ENCODE measurements at places on chromosomes 2 and 18. TPM values are rescaled to one million over a fixed set of nuclear protein-coding genes. Genes with fewer than 3 reads are reported as not detected.

- no peak for DNase-seq
These were observed 223.4 kb upstream of the RND3 start for GRCh38 chr2:150710916-150711315.

DNA sequence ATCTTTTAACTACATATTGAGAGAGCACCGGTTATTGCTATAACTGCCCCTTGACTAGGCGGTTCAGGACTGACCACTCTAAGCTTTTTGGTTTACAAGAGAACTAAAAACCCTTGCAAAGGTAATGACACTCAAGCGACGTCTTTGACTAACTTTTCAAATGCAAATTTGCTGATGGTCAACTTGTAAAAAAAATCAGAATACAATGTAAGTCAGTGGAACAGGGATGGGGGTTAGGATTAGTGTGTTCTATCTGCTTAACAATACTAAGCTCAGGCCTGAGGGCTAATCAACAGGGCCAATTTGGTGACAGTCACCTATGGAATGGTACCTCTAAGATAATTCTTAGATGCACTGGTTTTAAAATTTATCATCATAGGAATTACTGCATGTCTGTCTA, 57.1 kb downstream of the ZAP70 start:
- DNase-seq, result no peak

DNA sequence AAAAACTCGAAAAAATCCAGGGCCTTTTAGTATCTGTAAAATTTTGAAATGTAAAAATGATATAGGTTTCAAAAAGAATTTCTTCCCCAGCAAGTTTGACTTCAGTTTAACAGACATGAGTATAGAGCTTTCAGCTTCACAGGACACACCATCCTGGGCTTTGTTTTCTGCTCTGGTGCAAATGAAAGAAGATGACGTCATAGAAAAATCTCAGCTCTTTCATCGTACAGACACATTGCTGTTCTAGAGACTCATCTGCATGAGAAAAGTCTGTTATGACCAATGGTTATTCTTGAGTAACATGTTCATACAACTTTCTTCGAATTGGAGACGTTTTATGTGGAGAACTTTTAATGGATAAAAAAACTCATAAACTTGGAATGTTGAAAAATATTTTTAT, 111.7 kb upstream of the DYNAP start:
- no peak for DNase-seq

COL3A1 gene
- total RNA-seq, result not detected

DNA sequence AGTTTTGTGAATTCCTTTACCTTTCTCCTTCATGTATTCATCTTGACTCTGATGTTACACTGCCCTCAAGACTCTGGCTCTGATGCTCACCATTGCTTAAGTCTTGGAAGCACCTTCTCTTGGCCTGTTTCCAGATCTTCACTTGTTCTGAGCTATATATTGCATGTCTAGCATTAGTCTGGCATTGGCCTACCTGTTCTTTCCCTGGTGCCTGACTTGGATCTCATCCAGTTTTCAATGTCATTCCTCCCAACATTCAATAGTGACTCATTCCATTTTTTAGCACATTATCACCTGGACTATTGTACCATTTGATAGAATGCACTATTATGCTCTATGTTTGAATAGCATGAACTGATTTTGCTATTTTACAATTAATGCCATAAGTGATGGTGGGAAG, 127.3 kb upstream of the NYAP2 start:
- no peak for DNase-seq

DNA sequence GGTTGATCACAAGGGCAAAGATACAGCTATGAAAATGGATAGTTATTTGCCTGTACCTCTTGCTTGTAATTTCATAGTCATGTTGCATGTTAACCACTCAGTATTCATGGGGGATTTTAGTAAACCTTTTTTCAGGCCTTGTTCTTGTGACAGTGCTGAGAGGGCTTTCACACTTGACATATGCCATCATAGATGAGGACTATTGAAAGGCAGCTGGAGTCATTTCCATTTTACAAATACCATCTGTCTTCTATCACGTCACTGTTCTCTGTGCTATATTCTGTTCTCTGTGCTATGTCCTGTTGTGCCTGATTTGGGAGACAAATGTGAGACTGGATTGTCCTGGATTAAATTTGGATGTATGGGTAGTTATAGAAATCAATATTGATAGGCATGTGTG, 131.7 kb downstream of the LYPD6B start:
- no peak for DNase-seq

IL37 gene
- total RNA-seq, result not detected

GRCh38 chr2:215413484-215413777, 22.4 kb downstream of the FN1 start:
- no peak for DNase-seq

DNA sequence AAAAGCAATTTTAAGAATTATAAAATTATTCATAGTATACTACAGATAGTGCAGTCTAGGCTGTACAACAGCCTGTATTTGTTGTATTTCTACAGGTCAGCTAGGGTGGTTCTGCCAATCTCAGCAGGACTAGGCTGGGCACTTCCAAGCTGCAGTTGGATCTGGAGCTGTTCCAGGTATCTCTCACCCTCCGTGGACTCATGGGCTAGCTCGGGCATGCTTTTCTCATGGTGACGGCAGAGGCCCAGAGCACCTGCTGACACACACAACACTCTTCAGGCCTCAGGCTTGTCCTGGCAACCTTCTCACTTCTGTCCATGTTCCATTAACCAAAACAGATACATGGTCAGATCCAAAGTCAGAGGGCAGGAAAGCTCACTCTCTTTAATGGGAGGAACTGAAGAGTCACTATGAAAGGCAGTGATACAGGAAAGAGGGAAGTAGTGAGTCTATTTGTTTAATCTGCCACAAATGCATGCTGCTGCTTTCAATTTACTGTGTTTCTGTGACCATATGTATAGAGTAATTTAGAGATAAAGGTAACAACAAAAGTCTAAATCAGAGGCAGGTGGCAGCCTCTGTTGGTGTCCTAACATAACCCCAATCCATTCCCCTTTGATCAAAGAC, 462.4 kb upstream of the ACVR2A start:
- DNase-seq, result no peak

FAM161A gene
- total RNA-seq, result 1.1 TPM

DNA sequence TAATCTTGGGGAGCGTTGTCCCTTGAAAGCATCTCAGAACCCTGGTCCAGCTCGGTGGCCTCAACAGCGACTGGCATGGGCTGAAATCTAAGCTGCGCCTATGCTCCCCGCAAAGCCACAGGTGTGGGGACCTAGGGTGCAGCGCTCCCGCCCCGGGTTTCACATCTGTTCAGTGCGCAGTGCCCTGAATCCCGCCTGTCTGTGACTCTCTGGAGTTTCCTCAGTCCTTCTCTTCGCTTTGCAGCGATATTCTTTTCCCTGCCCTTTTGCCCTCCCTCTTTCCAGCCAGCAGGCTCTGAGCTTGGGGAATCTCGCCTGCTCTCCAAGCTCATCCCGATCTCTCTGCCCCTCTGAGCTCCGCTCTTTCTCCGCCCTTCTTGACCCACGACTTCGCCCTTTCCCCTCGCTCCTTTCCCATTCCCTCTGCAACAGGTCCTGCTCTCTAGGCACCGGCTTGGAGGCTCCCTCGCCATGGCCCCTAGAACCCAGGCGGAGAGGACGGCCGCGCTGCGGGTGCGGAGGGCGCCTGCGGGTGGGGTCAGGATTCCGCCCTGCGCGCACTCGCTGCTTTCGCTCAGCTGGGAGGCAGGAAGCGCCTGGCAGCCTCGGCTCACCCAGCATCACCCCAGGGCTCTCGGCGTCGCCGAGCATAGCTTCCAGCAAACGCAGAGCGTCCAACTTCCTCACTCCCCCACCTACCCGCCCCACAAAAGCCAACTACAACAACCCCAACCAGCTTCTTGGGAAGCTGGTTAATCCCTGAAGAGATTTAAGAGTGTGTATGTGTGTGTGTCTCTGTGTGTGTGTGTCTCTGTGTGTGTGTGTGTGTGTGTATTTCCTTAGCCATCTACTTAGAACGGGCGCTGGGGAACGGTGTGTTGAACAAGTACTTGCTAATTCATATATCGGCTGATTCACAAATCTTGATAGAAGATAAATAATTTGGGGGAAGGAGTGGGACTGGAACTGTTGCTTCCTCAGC, 1.1 kb downstream of the GRP start:
- peak; percentile 35 for DNase-seq

- DNase-seq, result no peak
These were observed 156.3 kb downstream of the EPHA4 start for GRCh38 chr2:221415789-221416188.

- DNase-seq, result no peak
These were observed 143.4 kb downstream of the NDUFA10 start for GRCh38 chr2:239881561-239882320.

GRCh38 chr2:66851449-66851872, 416.5 kb downstream of the MEIS1 start:
- DNase-seq, result no peak

DNA sequence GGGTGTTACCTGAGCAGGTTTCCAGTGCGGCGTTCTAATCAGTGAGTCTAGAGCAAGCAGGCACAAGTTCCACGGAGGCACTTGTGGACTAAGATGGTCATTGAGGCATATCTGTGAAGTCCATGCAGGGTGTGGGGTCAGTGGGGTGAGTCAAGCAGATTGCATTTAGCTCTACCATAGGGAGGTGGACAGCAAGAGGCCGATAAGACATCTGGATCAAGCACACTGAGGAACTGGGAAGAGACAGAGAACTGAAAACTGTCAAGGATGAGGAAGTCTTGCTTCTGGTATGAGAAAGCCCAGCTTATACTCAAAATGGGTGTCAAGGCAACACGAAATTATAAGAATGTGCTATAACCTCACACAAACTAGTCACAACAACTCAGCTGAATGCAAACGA, 61.2 kb upstream of the SLC39A10 start:
- DNase-seq, result no peak

DNA sequence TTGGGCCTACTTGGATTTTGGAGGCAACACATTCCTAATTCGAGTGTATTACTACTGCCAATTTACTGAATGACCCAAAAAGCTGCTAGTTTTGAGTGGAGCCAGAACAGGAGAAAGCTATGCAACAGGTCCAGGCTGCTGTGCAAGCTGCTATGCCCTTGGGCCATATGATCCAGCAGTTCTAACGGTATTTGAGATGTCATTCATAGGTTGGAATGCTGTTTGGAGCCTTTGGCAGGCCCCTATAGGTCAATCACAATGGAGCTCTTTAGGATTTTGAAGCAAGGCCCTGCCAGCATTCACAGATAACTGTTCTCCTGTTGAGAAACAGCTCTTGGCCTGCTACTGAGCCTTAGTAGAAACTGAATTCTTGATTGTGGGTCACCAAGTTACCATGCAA, 368.7 kb downstream of the CDH19 start:
- no peak for DNase-seq

- DNase-seq, result no peak
These were observed 91.3 kb upstream of the RBBP8 start for GRCh38 chr18:22841840-22842239.

GPR45 gene
- not detected for total RNA-seq

DNA sequence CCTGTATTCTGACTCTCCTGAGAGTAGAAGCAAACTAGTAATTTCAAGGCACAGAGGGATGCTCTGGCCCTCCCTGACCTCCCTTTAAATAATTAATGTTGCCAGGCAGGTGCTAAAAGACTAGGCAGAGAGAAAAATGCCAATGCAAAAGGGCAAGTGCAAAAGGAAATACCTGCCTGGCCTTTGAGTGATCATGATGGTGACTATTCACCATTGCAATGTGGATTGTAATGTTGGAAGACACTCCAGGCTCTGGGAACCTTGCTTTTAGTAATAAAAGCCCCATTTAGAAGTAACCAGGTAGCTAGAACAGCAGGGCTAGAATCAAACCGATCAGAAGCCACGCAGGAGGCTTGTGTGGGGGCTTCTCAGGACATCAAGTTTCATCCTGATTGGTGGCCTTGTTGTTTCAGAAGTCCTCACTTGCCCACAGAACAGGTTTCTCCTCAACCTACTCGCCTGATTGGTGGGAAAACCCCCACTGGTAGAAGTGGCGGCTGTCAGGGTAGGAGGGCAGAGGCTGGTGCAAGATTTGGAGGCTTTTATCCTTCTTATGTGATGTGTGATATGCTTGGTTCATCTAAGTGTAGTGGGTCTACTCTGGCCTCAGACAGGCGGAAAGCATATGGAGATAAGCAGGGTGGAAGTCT, 16.0 kb upstream of the CHRNA1 start:
- no peak for DNase-seq

ALK gene
- under 0.01 TPM for total RNA-seq

GRCh38 chr2:241088791-241089732, 13.0 kb downstream of the MTERF4 start:
- DNase-seq, result no peak

GALNT5 gene
- total RNA-seq, result 0.27 TPM

GRCh38 chr2:239495791-239496233, 95.0 kb upstream of the HDAC4 start:
- no peak for DNase-seq

- DNase-seq, result no peak
These were observed 13.9 kb upstream of the PROM2 start for GRCh38 chr2:95260028-95261023.

VWA3B gene
- total RNA-seq, result under 0.01 TPM

DNA sequence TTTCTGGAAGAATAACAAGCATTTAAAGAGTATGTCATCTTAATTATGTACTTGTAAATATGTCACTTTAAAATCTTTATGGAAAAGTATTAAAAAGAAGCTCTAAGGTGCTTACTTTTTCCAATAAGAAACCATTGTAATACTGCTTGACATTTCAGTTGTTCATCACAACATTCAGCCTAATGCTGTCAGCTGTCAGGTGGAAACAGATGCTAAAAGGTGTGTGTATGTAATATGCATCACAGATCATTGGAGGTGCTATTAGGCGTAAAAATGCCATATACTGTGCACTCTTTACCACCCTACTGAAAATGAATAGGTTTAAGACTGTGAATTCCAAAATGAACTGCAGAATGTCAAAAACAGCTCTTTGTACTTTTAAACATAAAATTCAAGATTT, 40.3 kb downstream of the METTL8 start:
- DNase-seq, result no peak

GRCh38 chr2:239884051-239884405, 141.1 kb downstream of the NDUFA10 start:
- DNase-seq, result no peak

GRCh38 chr2:77325395-77325794, 196.8 kb downstream of the LRRTM4 start:
- no peak for DNase-seq

- no peak for DNase-seq
These were observed 84.9 kb upstream of the ZCCHC2 start for GRCh38 chr18:62438018-62438329.
